Fibroblast of skin of left biceps (primary cell): ENCODE measurements at places on chromosomes 5 and 9.
A peak's percentile ranks its signal among the peaks of the same experiment; 100 is the strongest.

DNA sequence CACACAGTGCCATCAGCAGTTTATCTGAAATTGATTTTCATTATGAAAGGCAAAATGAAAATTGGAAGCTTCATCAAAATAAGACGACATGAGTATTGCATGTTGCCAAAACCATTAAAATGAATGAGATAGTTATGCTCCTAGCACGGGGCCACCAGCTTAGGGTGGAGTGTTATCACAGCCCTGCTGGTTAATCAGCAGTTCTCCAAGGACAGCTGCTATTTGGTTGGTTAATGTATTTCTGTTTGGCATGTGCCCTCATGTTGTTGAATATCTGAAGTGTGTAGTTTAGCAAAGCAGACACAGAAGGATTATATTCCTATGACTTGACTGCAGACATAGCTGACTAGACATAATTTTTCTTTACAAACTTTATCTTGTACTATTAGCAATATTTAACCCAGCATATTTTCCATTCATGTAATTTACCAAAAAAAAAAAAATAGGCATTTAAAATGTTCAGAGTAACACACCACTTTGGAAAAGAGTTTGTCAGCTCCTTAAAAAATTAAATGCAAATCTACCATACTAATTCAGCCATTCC, 98.6 kb upstream of the PIK3R1 start:
- DNase-seq: no peak

- peak; percentile 48 for DNase-seq
Observed at GRCh38 chr5:91381774-91382359, 1.2 kb downstream of the ARRDC3 start.

DNA sequence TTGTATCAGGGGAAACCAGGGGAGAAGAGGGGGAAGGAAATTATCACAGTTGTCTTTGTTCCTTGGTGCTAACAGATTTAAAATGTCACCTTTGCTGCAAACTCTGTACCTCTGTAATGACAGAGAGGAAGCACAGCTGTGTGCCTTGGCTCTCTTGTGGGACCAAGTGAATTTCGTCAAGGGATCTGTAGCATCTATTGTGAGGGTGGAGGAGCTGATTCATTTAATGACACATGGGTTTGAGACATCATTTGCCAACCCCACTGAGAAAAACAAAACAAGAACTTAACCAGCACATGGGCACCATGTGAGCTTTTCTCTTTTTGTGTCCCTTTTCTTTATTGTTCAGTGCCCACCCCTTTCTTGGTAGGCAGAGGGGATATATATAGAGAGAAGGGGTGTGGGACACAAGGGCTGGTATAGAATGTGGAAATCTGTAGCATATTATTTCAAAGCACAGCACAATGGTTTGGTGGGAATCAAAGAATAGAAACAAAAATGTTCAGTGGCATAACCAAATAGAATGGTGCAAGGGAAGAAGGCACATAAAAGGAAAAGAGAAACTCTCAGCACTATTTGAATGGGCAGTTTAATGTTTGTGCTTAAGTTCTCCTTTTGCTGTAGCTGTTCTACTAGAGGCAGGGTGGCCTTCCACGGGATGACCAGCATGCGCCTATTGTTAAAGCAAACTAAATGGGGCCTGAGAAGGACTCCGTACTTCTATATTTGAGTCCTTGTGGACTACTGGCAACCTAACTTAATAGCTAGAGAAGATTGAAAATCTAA, 63.3 kb downstream of the LIX1 start:
- no peak for DNase-seq

- DNase-seq: no peak
Observed at GRCh38 chr9:130932255-130933079, 6.6 kb downstream of the FIBCD1 start.

DNA sequence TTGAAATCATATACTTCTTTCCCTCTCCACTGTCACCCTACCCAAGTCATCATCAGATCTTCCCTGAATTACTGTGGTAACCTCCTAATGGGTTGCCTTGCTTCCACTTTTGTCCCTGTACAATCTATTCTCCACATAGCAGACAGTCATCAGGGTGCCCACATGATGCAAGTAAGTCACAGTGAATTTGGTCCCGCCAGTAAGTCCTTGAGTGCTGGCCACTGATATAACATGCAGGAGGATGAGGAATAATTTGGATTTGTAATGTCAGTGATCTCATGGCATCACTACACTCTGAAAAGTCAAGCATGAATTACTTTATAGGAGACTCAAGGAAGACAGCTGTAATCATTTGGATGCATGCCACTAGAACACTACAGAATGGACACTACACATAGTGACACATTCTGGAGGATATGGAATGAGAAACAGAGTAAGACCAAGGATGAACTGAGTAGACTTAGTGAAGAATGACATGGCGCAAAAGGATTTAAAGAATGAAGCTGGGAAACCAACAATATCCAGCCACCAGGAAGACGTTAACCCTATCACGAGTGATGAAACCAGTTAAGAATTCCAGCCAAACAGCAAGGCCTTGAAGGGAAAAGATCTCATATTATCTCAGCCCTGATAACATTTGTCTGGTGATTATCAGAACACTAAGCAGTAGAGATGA, 28.6 kb downstream of the MARCHF3 start:
- DNase-seq: peak; percentile 92

DNA sequence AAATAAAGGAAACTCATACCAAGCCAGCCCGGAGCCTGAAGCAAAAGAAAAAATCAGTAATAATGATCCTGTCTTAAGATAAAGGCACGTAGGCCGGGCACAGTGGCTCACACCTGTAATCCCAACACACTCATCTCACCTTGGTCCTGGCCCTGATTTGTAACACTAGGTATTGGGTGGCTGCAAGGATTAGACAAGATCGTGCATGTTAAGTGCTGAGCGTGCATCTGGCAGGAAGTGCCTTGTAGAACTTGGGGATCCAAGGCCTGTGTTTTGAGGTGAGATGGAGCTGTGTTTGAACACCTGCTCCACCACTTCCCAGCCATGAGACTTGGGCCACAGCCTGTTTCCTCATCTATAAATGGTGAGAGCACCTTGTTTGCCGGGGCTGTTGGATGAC, 41.5 kb downstream of the SPRY4 start:
- no peak for DNase-seq

DNA sequence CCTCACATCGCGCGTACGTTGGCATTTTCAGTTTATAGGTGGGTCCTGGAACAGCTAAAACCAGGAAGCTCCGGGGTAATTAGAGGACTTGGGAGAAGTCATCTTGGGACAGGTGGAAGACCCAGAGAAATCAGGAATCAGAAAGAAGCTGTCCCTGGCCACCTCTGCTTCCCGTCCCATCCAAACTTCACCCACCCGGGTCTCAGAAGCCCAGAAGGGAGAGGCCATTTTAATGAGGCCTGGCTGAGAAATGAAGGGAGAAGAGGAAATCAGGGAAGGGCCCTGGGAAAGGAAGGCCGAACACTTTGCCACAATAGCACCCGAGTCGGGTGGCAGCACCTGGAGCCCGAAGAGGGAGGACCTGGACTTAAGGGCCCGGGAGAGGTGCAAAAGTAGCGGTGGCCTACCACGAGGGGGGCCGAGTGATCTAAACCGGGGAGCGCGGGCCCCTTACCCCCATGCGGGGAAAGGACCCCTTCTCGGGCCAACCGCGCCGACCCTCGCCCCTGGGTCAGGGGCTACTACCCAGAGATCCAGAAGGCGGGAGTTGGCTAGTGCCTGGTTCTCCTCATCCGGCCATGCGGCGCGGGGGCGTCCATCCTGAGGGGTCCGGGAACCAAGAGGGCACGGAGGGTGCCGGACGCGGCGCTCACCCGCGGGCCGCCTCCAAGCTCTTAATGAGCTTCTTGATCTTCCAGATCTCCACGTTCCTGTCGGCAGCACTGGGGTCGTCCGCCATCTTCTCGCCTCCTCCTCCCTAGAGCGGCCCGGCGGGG, 668 bp downstream of the ETF1 start:
- no peak for DNase-seq

- DNase-seq: no peak
Observed at GRCh38 chr9:97933297-97933998, 4.5 kb downstream of the HEMGN start.

GRCh38 chr5:126446498-126447224, 23.5 kb downstream of the GRAMD2B start:
- DNase-seq: peak; percentile 26

DNA sequence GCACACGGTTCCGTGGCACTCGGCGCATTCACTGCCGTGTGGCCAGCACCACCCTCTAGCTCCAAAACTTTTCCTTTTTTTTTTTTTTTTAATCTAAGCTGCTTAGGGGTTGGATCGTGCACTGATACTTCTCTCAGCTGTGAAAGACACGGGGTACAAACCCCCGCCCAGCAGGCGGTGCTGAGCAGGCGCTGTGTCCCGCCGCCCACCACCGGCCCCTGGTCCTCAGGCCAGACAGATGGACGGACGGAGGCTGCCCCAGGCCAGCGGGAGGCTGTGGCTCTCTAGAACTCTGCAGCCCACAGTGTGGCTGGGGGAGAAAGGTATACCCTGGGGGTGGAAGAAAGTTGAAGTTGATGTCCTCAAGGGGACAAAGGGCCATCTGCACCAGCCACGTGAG, 6.2 kb downstream of the AGPAT2 start:
- DNase-seq: no peak
